Activated naive CD4-positive, alpha-beta T cell treated with anti-CD3 and anti-CD28 coated beads, Interleukin-2, amount 50 U/mL, for 72 hours (primary cell): ENCODE measurements at places on chromosomes 5 and 9.
A peak's percentile ranks its signal among the peaks of the same experiment; 100 is the strongest.

GRCh38 chr9:3473405-3473804, 52.4 kb downstream of the RFX3 start:
- DNase-seq, result no peak

GRCh38 chr5:132262882-132263547, 5.5 kb downstream of the PDLIM4 start:
- DNase-seq, result no peak

DNA sequence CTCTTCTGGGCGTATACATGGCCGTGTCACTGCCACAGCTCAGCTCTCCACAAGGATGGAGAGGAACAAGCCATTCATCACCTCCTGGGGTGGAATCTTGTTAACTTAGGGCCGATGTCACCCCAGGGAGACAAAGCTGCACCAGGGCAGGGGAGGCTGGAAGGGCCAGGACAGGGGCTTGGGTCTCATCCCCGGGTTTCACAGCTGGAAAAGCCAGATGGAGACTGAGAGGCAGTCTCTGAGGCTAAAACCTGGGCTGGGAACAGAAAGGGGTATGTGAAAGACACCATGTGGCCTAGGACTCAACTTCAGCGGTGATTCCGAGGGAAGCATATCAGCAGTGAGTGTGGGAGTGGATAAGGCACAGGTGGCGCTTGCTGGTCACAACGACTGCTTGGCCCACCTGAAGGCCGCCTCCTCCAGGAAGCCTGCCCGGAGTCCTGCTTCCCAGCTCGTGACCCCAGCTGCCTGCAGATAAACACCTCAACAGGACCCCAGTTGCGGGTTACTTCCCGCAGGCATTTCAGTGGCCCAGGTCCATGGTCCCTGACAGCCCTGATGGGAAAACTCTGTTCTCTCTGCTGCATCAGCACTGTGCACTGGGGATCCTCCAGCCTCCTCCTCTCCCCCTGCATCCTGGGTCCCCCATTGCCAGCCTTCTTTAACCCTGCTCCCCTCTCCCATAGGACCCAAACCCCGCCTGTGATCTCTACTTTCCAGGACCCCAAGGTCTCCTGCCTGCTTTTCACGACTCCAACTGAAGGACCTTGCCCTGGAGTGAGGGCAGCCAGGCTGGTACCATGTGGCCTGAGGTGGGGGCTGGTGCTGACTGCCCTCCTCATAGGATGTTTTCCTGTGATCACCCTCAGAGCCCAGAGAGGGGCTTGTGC, 51.7 kb upstream of the FCN1 start:
- peak; percentile 34 for DNase-seq

- no peak for DNase-seq
Measured at GRCh38 chr5:172642926-172643871, 2.1 kb downstream of the NEURL1B start.

- no peak for DNase-seq
Measured at GRCh38 chr9:134526584-134527477, 114.8 kb upstream of the COL5A1 start.

DNA sequence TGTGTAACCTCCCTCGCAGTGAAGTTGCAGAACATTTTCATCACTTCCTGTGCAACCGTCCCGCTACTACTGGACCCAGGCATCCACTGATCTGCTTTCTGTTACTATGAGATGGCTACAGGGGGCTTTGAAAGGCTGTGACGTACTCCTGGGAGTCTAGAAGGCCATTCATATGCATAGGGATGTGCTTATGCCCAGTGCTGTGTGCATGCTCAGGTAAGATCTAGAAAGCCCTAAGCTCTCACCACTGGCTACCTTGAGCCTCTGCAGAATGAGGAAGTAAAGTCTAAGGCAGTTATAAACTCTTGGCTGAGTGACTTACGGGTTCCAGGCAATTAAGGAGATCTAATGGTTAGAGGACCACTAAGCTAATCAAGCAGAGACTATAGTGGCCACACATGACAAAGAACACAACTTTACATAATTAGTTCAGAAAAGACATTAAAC, 11.8 kb downstream of the HNRNPAB start:
- DNase-seq, result no peak

DNA sequence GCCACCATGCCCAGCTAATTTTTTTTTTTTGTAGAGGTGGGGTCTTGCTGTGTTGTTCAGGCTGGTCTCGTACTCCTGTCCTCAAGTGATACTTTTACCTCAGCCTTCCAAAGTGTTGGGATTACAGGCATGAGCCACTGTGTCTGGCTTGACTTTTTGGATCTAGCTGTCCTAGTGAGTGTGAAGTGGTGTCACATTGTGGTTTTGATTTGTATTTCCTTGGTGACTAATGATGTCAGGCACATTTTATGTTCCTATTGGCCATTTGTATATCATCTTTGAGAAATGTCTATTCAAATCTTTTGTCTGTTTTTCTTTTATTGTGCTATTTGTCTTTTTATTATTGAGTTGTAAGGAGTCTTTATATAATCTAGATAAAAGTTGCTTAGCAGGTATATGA, 53.5 kb upstream of the MCCC2 start:
- DNase-seq, result no peak

- no peak for DNase-seq
Measured at GRCh38 chr5:59648038-59648831, 245.3 kb downstream of the PDE4D start.

- no peak for DNase-seq
Measured at GRCh38 chr5:58648846-58649245, 66.0 kb downstream of the RAB3C start.

- DNase-seq, result no peak
Measured at GRCh38 chr5:51095486-51095885, 287.8 kb upstream of the ISL1 start.

GRCh38 chr5:9817819-9818218, 187.7 kb upstream of the TAS2R1 start:
- no peak for DNase-seq

DNA sequence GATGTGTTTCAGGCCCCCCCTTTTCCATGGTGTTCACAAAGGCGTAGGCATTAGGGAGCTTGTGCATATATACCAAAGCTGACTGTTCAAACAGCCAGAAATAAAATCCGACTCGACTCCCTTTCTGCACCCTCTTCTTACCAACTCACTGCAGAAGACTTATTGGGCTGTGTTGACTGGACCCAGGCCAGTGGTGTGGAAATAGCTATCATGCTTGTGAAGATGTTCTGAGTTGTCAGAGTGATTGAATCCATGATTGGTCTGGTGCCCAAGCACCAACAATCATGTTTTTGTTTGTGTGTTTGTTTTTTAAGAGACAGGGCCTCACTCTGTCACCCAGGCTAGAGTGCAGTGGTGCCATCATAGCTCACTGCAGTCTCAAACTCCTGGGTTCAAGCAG, 21.6 kb downstream of the TJP2 start:
- DNase-seq, result no peak

DNA sequence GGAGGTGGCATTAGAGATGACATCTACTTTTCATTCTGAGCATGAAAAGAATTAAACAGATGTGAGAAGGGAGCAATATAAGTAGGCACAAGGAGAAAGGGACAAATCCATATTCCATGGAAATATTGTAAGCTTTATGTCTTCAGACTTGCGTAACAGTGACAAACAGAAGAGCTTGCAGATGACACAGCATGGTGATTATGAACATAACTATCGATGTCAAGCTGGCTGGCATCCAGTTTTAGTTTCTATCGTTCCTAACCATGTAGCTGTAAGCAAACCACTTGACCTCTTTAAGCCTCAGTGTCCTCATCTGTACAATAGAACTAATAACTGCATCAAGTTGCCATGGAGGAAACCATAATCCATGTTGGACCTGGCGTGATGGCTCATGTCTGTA, 246.7 kb upstream of the ADRA1B start:
- no peak for DNase-seq

- DNase-seq, result no peak
Measured at GRCh38 chr5:139768807-139769465, 26.7 kb upstream of the PSD2 start.

DNA sequence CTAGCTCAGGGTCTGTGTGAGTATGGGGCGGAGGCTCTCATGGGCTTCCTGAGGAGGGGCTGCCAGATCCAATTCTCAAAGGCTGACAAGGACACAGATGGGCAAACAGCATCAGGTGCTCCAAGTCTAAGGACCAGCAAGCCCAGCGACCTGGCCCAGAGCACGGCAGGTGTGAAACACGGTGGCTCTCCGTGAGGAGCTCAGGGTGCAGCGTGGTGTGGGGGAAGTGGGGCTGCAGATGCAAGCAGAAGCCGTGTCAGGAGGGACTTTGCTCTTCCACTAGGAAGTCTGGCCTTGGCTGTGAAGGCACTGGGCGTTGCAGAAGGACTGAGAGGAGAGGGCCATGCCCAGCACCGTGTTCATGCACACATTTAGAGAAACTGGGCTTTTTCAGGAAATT, 420.0 kb downstream of the GADD45G start:
- DNase-seq, result no peak

GRCh38 chr5:175842951-175843793, 28.2 kb upstream of the CPLX2 start:
- no peak for DNase-seq

GRCh38 chr5:170551622-170552021, 47.8 kb downstream of the KCNIP1 start:
- no peak for DNase-seq

GRCh38 chr9:10268531-10269485, 344.0 kb downstream of the PTPRD start:
- DNase-seq, result no peak

DNA sequence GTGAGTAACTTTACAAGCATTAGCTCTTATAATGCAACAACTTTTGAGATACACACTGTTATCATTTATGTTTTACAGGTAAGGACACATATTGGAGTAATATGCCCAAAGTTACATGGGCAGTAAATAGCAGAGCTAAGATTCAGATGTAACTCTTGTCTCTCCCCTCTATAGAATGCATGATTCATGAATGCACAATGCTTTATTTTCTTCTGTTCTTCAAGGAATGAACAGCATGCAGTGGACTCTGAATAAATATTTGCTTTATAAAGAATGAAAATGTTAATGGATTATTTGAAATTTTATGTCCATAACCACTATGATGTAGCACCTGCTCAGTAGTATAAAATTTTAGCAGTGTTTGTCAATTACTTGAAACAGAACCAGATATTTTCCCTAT, 629.5 kb downstream of the KCTD16 start:
- DNase-seq, result no peak

DNA sequence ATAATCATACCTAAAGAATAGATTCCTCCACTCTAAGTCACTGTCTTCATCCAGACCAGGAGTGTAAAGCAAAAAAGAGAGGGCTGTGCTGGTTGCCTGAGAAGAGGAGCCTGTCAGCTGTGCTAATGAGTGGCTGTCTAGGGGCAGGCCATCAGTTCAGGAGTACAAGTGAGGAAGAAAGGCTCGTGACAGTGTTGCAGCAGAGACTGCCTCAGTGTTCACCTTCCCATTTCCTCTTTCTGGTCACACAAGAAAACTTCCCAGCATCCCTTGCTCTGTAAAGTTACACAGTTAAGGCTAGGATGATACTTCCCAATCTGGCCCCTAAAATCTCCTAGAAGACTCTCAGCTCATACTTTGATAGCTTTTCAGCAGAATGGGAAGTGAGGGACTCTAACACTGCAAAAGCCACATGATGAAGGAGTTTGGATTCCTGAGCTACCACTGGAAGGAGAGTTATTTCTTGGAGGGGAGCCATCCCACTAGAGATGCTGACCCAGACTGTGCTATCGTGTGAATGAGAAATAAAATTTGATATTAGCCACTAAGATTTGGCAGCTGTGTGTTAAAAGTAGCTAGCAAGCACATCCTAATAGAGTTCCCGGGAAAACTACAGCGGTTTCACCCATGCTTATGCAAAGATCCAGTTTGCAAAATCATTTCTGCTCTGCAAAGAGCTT, 67.1 kb downstream of the ADAMTS12 start:
- no peak for DNase-seq
